ENCODE measurements at places on chromosomes 4 and X. TPM values are rescaled to one million over a fixed set of nuclear protein-coding genes. Genes with fewer than 3 reads are reported as not detected.

The TEX13D gene
- polyA plus RNA-seq = not detected

- peak; percentile 49 for DNase-seq
These were observed 541.4 kb downstream of the ADGRL3 start for GRCh38 chr4:61741327-61742096.

DNA sequence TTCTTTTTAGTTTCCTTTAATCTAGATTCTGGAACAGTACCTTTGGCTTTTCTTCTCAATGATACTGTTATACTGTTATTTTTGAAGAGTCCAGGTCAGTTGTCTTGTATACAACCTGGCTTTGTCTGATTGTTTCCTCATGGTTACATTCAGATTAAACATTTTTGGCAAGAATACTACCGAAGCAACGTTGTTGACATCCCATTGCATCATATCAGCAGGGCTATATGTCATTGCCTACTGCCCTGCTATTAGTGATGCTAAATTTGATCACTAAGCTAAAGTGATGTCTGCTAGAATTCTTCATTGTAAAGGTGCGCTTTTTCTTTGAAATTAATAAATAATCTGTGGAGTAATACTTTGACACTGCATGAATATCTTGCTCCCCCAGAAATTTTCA lies 5.8 kb upstream of the ATP1B4 start:
- no peak for DNase-seq

The SORCS2 gene
- polyA plus RNA-seq = 5.2 TPM

The SSX2 gene
- polyA plus RNA-seq = not detected

The GPRIN3 gene
- polyA plus RNA-seq = 7.0 TPM

The UGT2B15 gene
- polyA plus RNA-seq = not detected

GRCh38 chr4:125276811-125277210 lies 37.9 kb upstream of the FAT4 start:
- no peak for DNase-seq

GRCh38 chrX:37684973-37685372 lies 618 bp upstream of the XK start:
- DNase-seq = no peak

The FGF2 gene
- 7.9 TPM for polyA plus RNA-seq

The ERVMER34-1 gene
- 2.7 TPM for polyA plus RNA-seq

The NHSL2 gene
- 8.6 TPM for polyA plus RNA-seq

- no peak for DNase-seq
These were observed 178.6 kb downstream of the NAA11 start for GRCh38 chr4:79147251-79147650.

- DNase-seq = no peak
These were observed 183.5 kb upstream of the GALNTL6 start for GRCh38 chr4:171629737-171630136.

DNA sequence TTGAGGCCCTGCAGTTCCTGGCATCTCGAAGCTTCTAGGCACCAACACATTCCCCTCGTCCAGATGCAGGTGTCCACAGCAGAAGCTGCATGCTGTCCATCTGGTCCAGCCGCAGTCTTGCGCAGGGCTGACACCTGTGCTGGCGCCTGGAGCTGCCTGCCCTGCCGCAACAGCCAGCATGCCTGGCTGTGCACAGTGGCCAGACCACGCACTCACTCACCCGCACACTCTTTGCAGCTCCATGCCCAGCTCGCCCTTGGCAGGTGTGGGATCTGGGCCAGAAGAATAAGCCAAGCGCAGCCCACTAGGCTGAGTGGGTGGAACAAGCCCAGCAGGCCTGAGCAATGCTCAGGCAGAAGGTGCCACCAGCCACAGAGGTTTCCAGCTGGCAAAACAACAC lies 125.6 kb downstream of the PARM1 start:
- DNase-seq = no peak

DNA sequence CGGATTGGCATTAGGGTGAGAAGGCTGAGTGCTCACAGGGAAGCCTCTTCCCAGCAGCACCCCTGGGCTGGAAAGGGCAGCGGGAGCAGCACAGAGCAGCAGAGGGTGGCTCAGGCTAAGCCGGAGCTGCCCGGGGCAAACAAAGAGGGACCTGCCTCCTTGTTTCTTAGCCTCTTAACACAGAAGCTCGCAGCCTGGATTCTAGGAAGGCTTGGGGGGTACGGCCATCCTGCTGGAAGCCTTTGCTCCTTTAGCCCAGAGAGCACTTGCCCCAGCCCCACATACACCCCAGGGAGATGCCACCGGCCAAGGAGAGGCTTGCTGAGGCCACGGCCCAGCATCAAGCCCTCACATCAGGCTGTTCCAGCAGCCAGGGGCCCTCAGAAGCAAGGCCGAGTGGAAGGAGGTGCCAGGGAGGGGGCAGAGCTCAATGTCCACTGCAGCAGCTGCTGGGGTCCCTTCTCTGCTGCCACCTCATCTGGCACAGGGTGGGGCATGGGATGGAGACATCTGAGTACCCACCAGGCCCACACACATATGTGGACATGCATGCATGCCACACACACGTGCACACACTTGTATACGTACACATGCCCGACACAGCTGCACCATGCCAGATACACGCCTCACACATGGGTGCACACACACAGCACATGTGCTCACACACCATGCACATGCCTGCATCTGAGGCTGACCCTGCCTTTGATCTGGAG lies 20.3 kb upstream of the SPON2 start:
- DNase-seq = no peak

DNA sequence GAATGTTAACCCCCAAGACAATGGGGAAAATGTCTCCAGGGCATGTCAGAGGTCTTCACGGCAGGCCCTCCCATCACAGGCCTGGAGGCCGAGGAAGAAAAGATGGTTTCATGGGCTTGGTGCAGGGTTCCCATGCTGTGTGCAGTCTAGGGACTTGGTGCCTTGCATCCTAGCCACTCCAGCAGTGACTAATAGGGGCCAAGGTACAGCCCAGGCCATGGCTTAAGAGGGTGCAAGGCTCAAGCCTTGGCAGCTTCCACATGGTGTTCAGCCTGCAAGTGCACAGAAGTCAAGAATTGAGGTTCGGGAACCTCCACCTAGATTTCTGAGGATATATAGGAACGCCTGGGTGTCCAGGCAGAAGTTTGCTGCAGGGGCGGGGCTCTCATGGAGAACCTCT lies 50.6 kb downstream of the BMP3 start:
- no peak for DNase-seq

GRCh38 chrX:87525771-87526229 lies 8.2 kb downstream of the KLHL4 start:
- no peak for DNase-seq

DNA sequence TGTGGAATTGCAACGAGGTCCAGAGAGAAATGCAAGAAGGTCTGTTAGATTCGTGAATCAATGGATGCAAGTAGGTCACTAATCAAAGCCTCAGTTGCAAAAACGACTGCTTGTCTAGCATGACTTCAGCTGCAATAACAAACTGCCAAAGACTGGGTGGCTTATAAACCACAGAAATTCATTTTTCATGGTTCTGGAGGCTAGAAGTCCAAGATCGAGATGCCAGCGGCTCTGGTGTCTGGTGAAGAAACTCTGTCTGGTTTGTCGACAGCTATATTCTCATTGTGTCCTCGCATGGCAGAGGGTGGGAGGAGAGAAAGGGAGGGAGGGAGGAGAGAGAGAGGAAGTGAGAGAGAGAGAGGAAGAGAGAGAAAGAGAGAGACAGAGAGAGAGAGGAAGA lies 114.7 kb downstream of the MXRA5 start:
- no peak for DNase-seq

GRCh38 chr4:154610582-154610981 lies 1.9 kb downstream of the FGG start:
- no peak for DNase-seq

The SLC6A14 gene
- polyA plus RNA-seq = 0.06 TPM

- no peak for DNase-seq
These were observed 134.4 kb downstream of the PCDH7 start for GRCh38 chr4:30854531-30854930.

- DNase-seq = no peak
These were observed 125.8 kb upstream of the LNX1 start for GRCh38 chr4:53717064-53717549.

- DNase-seq = no peak
These were observed 14.5 kb upstream of the DKK2 start for GRCh38 chr4:107050525-107051135.

The MAGEE1 gene
- 6.3 TPM for polyA plus RNA-seq

DNA sequence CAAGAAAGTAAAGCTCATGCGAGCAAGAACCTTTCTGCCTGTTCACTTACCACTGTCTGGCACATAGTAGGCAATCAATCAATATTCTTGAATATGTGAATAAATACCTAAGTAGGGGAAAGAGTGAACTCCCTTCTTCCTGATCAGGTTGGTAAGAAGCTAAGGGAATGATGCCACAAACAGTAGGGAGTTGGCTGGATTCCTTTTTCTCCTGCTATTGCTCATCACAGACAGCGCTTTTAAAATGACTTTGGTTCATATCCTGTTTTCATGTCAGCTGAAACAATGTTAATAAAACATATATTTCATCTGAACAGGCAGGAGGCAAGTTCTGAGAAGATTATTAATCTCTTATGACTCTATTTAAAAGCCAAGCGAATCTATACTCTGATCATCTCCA lies 99.2 kb downstream of the NSUN7 start:
- DNase-seq = no peak

The HMX1 gene
- not detected for polyA plus RNA-seq

The TFDP3 gene
- polyA plus RNA-seq = not detected

The RTL3 gene
- not detected for polyA plus RNA-seq

DNA sequence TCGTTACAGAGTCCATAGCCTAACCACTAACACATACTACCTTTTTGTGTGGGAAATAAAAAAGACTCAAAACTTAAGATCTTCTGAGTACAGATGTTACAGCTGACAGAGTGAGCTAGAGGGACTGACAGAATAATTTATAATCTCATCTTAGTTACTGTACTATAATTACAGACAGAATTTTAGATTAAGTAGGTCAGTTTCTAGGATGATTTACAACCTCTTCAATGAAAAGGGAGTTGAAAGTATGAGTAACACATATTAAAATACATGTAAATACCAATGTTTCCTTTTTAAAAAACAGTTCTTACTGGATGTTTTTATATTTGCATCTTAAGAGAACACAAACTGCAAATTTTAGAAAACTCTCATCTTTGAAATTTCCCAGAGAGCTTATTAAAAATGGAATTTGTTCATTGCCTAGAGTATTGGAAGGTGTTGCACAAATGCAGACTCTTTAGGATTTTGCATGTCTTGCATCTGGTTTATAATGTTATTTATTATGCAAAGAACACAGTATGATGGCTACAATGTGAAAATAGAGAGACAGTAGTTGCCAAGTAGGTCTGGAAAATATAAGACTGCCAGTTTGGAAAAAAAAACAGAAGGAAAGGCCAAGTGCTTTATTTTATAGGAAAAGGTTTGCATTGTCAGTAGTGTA lies 24.2 kb upstream of the CCNG2 start:
- no peak for DNase-seq

GRCh38 chr4:155495572-155496293 lies 119.0 kb upstream of the MAP9 start:
- DNase-seq = no peak

The CCDC120 gene
- polyA plus RNA-seq = 14.7 TPM

- no peak for DNase-seq
These were observed 60.1 kb downstream of the GRIA2 start for GRCh38 chr4:157280673-157281072.

The FAM9C gene
- 0.19 TPM for polyA plus RNA-seq

Measured in renal pelvis (tissue), 12 donors.